Activated B cell treated with CpG ODN at 0.5 μM for 24 hours (primary cell): ENCODE measurements at places on chromosomes 6 and 20. TPM values are rescaled to one million over a fixed set of nuclear protein-coding genes. Genes with fewer than 3 reads are reported as not detected.
A peak's percentile ranks its signal among the peaks of the same experiment; 100 is the strongest.

DNA sequence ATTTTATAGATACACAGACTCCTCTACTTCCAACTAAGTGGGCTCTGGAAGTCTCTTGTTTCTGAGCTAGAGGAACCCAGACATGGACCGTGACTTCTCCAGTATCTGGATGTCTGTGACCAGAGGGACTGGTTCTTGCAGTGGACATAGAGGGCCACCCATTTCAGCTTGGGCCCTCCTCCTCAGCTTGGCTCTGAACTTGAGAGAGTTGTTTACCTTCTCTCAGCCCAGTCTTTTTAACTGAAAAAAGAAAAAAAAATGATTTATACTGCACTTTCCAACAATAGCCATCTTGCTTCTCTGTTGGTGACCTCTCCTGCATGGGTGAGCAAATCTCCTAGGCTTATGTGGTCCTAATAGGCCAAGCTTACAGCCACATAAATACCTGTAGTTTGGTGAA lies 60.3 kb upstream of the TMEM181 start:
- H3K27ac ChIP-seq, result no peak overlapping the region
- peaks cover 1% of the 10 kb centered on the region for H3K4me1 ChIP-seq

GRCh38 chr6:125966569-125966968 lies 10.0 kb downstream of the HINT3 start:
- no peak overlapping the region for H3K27ac ChIP-seq
- DNase-seq, result no peak
- H3K27me3 ChIP-seq, result no peaks in the 10 kb centered on the region
- H3K4me1 ChIP-seq, result peaks cover 45% of the 10 kb centered on the region
- peaks cover 45% of the 10 kb centered on the region for H3K36me3 ChIP-seq
- no peak overlapping the region for H3K4me3 ChIP-seq

DNA sequence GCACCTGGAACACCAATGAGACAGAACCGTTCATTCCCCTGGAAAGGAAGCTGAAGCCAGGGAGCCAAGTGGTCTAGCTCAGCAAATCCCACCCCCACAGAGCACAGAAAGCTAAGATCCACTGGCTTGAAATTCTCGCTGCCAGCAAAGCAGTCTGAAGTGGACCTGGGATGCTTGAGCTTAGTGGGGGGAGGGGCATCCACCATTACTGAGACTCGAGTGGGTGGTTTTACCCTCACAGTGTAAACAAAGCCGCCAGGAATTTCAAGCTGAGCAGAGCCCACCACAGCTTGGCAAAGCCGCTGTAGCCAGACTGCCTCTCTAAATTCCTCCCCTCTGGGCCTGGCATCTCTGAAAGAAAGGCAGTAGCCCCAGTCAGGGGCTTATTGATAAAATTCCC lies 53.1 kb downstream of the KIF16B start:
- H3K27me3 ChIP-seq, result no peaks in the 10 kb centered on the region
- peaks cover 40% of the 10 kb centered on the region for H3K36me3 ChIP-seq
- DNase-seq, result no peak
- no peaks in the 10 kb centered on the region for H3K4me1 ChIP-seq

GRCh38 chr20:44541992-44542391 lies 20.1 kb upstream of the SERINC3 start:
- no peaks in the 10 kb centered on the region for H3K4me1 ChIP-seq
- H3K4me3 ChIP-seq, result no peak overlapping the region
- no peak overlapping the region for H3K27ac ChIP-seq
- no peak for DNase-seq
- H3K36me3 ChIP-seq, result no peaks in the 10 kb centered on the region

DNA sequence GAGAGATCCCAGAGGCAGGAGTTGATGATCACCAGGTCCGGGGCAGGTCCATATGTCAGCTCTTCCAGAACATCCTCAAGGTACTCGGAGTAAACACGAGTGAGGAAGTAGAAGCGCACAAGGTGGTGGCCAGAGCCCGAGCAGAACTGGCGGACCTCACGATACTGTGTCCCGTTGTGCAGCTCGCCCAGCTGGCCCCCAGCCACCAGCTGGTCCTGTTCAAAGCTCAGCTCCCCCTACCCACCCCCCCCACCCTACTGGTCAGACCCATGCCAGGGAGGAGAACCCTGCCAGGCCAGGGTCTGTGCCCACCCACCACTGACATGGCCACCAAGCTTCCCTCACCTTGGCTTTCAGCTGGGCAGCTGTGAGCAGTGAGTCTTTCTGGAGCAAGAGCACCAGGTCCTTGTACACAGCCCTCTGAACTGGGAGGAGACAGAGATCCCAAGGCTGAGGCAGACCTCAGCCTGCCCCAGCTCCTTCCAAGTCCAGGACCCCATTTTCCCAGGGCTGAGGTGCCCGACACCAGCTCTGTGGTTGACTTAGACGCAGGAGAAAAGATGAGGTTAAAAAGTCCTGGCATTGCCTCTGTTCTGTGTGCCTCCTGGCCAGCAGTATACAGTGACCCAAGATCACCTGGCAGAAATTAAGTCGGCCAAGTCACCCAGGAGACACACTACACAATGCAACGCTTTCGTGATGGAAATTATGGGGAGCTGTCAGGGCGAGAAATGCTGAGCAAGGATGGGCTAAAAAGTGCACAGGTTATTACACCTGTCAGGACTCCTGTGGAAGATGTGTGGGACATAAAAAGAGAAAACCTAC lies 1.4 kb downstream of the PCED1A start:
- H3K4me3 ChIP-seq, result peak overlapping the region; percentile 80
- H3K27me3 ChIP-seq, result no peaks in the 10 kb centered on the region
- peaks cover 13% of the 10 kb centered on the region for H3K36me3 ChIP-seq
- DNase-seq, result no peak
- peaks cover 28% of the 10 kb centered on the region for H3K4me1 ChIP-seq

DNA sequence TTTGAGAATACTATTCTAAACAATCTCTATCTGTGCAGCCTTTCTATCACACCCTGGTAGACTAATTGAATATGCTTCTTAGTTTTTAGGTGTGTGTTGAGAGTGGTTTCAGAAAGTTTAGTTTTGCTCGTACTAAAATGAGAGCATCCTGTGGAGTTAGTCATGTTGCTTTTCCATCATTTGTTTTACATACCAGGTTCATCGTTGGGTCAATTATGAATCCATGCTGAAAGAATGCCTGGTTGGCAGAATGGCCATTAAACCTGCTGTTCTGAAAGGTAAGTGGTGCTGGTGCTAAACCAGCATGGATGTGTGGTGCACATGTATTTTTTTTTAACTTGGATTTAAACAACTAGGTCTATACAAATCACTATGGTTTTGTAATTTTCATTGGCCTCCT lies 49.3 kb downstream of the CYB5R4 start:
- DNase-seq, result no peak

DNA sequence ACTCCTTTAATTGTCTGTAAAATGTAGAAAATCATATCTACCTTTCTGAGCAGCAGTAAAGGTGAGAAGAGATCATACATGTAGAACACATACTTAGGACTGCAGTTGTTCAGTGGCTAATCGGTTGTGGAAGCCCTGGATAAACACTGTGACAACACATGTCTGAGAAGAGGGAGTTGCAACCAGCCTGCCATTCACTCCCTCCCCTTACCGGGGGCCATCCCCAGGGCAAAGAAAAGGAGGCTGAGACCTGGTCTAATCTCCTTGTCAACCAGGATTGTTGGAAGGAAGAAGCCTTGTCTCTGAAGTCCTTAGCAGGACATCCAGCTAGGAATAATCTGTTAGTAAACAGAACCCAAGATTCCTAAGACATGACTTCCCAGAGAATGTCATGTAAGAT lies 462.5 kb upstream of the AGPAT4 start:
- H3K4me3 ChIP-seq, result no peak overlapping the region
- no peak for DNase-seq
- no peaks in the 10 kb centered on the region for H3K36me3 ChIP-seq
- no peaks in the 10 kb centered on the region for H3K27me3 ChIP-seq
- H3K4me1 ChIP-seq, result no peaks in the 10 kb centered on the region
- no peak overlapping the region for H3K27ac ChIP-seq

Gene RNF182
- 0.15 TPM in 1 of 2 replicates, not detected in the other for total RNA-seq

Gene CTCFL
- not detected in 2 replicates for total RNA-seq

Gene VWA7
- total RNA-seq, result 1.6 and 2.9 TPM in 2 replicates
